ENCODE measurements at places on chromosomes 4 and X.

DNA sequence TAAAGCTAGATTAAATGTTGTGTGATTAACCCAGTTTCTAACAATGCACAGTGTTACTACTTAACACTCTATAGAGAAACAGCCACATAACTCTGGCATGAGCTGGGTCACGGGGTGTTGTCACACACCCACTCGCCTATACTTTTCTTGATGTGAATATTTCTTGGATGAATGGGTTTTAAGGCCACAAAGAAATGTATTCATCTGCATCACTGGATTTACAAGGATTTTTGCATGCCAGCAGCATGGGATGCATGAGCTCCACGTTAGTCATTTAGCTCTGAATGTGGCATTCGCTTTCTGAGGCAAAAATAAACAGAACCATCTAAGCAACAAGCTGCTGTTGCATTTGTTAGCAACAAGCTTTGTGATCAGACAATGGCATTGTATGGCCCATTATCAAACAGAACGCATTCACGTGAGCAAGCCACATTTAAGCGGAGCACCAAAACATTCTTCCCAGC lies 89.7 kb downstream of the LRP2BP start:
- no peak for DNase-seq

DNA sequence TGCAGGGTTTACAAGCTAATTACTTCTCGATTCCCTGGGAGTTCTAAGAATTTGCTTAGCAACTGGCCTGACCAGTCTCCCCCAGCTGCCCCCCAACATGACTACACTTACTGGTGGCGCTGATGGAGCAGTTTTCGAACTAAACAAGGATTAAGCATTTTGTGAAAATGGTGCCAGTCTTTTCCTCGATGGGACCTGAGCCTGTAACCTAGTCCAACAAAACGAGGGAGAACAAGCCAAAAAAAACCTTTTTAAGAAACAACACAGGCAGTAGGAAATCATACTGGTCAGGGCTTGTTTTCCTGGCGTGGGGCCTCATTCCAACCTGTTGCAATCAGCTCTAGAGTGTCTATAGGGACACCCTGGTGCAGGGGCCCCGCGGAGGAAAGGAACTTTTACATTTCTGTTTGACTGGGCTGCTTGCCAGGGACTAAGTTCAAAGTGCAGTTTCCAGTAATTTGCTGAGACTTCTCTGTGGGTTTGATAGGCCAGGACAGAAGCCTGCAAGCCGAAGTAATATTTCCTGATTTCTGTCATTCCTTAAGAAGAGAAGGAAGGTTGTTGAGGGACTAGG lies 158.7 kb downstream of the SPRY1 start:
- no peak for DNase-seq

DNA sequence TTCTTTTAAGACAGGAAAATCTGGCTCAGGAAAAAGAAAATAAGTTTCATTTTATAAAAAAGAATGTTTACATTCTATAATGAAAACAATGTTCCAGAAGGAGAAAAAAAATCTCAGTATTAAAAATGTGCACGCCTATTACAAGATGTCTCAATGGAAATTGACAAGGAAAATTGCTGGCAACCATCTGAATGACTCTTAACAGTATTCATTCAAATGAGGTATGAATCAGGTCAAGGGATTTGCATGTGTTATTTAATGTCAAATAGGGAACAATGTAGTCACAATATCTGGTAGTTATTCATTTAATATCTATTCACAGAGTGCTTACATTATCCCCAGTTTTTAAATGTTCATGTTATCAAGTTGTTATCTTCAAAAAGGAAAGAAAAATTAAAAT lies 208.4 kb upstream of the TRAM1L1 start:
- no peak for DNase-seq

DNA sequence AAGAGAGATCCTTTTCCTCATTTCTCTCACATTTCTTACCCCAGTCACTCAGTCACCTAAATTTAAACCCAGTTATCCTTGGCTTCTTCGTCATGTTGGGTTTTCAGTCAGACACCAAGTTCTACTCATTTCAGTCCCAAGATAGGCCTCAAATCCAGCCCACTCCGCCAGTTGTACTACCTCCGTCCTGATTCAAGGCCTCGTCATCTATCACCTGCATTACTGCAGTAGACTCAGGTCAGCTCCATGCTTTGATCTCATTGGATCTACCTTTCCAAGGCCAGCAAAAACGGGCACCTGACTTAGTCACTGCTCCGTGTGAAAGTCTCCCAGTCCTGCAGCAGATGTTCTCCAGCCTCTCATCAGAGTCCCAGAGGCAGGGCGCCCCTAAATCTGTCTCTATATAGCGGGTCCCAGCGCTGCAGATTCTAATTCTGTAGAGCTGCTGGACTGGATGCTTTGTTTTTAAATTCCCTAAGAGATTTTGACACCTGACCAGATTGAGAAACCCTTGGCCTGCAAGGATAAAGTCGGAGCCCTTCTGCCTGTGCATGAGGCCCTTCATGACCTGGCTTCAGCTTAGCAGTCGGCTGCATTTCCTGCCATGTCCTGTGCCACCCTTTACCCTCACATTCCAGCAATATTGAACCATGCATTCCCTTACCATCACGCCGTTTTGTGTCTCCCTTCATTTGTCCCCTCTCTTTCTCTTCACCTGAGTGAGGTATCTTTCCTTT lies 53.7 kb downstream of the ZFX start:
- no peak for DNase-seq

- no peak for DNase-seq
These were observed 76.0 kb downstream of the ABLIM2 start for GRCh38 chr4:8082517-8083055.

DNA sequence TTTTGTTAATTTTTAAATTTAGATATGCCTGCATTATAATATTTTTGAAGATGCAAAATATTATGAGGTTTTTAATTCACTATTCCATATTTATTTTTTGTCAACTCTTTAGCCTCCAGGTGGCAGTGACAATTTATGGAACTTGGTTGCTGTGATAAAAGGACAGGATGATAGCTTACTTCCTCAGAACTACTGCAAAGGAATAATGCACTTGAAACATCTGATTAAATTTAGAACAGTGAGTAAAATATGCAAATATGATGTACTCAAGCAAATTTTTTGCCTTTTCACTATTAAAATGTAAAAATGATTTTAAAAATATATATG lies 45.1 kb downstream of the SPATA4 start:
- DNase-seq, result no peak

GRCh38 chr4:177740563-177740962 lies 298.3 kb upstream of the AGA start:
- DNase-seq, result no peak

- no peak for DNase-seq
These were observed 45.7 kb downstream of the KLHL8 start for GRCh38 chr4:87174672-87175071.

DNA sequence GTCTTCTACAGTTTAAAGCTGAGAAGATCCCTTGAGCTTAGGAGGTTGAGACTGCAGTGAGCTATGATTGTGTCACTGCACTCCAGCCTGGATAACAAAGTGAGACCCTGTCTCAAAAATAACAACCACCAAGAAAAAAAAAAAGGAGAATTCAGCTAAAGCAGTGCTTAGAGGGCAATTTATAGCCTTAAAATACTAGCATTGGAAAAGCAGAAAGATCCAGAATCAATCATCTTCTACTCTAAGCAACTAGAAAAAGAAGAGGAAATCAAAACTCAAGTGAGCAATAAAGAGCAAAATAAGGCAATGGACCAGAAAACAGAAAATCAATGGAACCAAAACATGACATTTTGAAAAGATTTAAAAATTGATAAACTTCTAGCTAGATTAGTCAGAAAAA lies 639 bp upstream of the PI4K2B start:
- DNase-seq, result no peak

DNA sequence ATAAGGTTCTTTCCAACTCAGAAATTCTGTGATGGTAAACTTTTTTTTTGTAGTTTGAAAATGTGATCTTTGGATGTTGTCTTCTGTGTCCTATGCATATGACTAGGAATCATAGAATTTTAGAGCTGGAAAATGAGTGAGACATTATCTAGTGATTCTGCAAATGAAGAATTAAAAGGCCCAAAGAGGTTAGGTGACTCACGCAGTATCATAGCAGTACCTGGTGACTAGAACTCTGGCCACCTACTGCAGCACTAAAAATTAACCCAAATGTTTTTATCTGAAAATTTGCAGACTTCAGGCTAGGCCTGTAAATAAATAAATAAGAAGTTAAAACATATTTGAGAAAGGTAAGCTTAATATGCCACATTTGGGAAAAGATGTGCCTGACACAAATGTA lies 52.8 kb downstream of the NFKB1 start:
- no peak for DNase-seq

DNA sequence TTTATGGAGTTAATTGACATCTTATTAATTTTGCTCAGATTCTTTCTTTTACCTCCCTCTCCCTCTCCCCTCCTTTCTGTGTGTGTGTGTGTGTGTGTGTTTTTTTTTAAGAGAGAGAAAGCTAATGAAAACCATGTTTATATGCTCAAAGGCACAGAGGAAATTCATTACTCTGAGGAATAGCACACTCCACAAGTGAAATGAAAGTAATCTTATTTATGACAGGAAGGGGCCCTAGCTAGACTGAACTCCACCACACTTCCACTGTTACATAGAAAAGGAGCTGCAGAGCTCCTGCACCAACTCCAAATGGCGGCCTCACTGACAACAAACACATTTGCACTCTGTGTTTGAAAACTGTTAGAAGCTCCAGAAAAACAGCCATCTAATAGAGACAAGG lies 150.6 kb downstream of the RASL11B start:
- DNase-seq, result no peak

GRCh38 chr4:59969909-59970308 lies 1230.2 kb upstream of the ADGRL3 start:
- DNase-seq, result no peak

DNA sequence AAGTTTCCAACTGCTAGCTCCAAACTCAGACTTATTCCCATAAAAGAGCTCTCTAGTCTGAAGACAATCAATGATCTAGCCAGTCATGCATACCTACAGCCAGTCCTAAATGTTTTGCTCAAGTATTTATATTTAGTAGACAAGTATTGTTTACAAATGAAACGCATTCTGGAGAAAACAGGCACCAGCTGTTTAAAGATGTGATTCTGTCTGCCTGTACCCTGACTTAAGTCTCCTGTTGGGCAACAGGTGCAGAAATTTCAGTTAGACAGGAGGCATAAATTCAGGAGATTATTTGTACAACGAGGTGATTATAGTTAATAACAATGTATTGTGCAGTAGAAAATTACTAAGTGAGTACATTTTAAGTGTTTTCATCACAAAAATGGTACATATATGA lies 28.9 kb downstream of the LNX1 start:
- no peak for DNase-seq

- DNase-seq, result no peak
These were observed 43.1 kb upstream of the PRR27 start for GRCh38 chr4:70110917-70111316.

DNA sequence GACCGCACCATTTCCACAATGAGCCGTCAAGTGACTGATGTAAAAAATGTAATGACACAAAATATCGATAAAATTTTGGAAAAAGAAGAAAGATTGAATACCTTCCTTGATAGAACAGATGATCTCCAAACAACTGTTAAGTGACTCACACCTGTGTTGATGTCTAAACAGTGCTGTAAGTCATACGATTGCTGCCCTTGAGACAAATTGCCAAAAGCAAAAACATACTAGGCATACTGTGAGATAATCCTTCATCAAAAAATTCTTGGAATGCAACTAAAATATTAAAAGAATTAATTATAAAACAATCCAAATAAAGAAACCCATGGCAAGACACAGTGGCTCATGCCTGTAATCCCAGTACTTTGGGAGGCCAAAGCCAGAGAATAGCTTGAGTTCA lies 53.4 kb downstream of the HNRNPD start:
- no peak for DNase-seq

GRCh38 chr4:8653326-8654000 lies 60.9 kb downstream of the CPZ start:
- DNase-seq, result no peak

GRCh38 chr4:138677748-138678147 lies 337.8 kb upstream of the NOCT start:
- no peak for DNase-seq

DNA sequence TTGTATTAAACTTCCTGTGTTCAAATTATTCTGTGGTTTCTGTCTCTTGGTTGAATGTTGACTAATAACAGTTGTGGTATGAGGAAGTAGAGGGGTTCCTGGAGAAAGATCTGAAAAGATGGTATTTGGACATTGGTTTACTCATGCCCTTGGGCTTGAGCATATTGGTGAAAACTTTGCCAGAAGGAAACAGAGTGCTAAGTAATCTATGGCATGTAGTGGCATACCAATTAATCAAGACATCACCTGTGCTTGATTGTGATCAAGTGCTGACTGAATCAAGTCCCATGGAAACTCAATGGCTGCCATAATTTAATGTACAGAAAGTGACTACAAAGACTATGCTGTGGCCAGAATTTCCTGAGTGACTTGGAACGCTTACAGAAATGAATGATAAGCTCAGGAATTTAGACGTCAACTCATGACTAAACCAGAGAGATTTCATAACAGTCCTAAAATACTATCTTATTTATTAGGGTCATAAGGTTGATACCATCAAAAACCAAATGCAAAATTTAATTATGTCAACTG lies 2062.9 kb downstream of the ARAP2 start:
- DNase-seq, result no peak

DNA sequence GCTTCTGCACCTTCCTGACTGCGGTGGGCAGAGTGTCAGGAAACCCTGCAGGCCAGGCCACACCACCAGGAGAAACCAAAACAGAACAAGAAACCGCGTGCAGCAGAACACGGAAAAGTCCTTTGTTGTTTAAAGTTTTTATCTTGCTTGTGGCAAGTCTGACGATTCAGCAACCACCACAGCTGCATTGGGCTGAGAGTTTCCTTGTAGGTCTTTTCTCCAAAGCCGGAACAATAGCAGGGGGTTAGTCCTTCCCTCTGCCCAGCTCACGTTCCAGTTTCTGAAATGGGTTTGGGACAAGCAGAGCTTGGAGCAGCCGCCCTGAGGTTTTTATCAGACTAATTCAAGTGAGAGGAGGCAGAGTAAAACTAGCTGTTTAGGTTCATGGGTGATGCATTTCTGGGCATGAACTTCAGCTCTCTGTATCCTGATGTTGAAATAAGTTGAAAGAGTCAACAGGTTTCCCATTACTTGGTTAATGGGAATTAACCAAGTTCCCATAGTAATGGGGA lies 216.9 kb downstream of the PTTG2 start:
- no peak for DNase-seq

DNA sequence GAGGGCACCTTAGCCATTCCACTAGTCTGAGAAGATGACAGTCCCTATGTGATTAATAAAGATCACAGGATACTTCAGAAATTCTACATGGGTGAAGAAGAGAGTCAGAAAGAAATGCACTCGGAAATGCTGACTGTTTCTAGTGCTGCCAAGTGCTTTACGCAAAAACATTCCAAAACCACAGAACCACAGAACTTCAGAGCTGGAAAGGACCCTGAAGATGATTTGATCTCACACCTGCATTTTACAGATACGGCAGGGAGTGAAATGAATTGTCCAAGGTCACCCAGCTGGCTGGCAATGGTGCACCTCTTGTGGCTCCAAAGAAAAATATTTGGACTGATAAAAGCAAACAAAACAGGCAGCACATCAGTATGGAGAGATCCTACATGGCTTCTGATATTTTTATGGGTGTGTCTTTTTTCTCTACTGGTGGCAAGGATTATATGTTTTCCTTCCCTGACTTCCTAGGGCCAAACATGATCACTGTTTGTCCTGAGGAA lies 115.9 kb downstream of the MAML3 start:
- no peak for DNase-seq

All from NCI-H2029 treated with DMSO at 0.1 percent for 48 hours (cell line).